Right kidney (tissue), 9 donors: ENCODE measurements at places on chromosomes 6 and 20.

DNA sequence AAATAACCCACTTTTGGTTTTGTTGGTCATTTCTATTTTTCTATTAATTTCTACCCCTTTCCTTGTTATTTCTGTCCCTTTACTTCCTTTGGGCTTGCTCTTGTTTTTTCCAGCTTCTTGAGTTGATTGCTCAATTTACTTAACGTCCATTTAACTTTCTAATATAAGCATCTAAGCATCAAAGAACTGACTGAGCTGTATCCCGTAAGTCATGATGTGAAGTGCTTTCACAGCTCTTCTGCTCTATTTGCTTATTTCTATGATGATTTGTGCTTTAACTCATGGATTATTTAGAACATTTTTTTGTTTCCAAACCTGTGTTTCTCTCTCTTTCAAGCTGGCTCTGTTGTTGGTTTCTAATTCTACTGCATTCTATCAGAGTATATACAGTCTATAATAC, 56.7 kb upstream of the SMIM29 start:
- DNase-seq = no peak

DNA sequence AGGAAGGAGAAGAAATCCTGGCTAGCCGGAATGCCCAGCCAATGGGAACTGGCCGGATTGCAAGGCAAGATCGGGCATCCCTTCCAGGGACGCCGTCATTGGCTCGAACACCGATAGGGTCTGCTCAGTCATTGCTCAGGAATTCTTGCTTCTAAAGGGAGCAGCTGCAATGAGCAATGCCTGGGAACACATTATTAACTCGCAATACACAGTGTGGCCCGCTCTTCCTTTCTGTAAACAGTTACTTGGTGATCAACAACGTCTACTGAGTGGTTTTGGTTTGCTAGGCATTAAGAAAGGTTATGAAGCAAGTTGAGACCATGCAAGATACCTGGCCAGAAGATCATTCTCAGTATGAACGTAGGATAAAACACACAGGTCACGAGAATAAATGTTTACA, 165.4 kb upstream of the CITED2 start:
- DNase-seq = no peak

DNA sequence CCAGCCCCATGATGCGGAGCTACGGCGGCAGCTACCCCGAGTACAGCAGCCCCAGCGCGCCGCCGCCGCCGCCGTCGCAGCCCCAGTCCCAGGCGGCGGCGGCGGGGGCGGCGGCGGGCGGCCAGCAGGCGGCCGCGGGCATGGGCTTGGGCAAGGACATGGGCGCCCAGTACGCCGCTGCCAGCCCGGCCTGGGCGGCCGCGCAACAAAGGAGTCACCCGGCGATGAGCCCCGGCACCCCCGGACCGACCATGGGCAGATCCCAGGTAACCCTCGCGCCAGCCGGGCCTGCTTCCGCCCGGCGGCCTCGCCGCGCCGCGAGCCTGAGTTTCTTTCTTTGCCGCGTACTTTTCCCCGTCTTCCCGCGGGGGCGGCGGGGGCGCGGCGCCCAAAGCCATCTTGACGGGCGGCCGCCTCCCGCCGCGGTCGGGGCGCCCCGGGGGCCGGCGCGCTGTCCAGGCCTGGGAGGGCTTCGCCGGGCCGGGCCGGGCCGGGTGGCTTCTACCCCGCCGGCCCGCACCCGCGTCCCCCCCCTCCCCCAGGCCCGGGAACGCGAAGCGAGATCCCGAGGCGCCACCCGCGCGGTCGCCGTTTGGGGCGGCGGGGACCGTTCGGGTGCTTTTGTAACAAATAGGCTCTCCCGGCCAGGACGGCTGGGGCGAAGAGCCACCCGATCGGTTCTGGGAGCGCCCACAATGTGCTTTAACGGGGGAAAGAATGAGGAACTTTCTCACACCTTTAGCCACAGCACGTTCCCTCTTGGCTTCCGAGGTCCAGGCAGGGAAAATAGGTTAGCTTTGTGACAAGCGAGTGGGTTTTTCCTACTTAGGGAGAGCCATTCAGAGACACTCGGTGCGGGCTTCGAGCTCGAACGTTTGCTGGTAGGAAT, 2.3 kb downstream of the ARID1B start:
- DNase-seq = peak; percentile 79

DNA sequence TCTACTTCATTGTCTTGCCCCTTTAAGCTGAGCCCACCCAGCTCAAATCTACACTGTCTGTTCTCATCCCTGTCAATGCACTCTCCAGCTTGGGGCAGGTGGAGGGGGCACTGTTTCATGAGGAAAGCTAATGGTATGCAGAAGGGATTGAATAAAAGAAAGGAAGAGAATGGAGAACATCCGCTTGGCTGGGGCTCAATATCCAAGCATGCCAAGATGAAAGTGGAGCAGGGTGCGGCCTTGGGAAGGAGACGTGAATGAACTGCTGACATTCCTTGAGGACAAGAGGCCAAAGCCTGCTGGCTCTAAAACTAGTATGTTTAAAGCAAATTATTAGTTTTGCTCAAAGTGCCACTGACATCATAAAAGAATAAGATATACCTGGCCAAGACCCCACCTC, 24.2 kb downstream of the AKAP12 start:
- DNase-seq = no peak
